ENCODE measurements at places on chromosomes 2 and 18.
A peak's percentile ranks its signal among the peaks of the same experiment; 100 is the strongest.

- no peak for DNase-seq
These were observed 93.8 kb downstream of the C2orf74 start for GRCh38 chr2:61255580-61256437.

- DNase-seq: no peak
These were observed 13.2 kb downstream of the DYSF start for GRCh38 chr2:71466301-71467179.

DNA sequence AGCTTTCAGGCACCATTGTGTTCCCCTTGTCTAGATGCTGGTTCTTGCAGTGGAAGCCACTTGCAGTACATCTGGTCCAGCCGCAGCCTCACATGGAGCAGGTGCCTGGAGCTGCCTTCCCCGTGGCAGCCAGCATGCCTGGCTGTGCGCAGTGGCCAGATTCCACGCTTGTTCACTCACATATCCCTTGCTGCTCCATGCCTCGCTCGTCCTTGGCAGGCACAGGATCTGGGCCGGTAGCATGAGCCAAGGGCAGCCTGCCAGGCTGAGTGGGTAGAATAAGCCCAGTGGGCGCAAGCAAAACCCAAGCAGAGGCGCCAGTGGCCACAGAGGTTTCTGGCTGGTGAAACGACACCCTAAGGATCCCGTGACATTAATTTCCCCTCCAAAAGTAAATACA lies 20.6 kb downstream of the TMX3 start:
- DNase-seq: no peak

DNA sequence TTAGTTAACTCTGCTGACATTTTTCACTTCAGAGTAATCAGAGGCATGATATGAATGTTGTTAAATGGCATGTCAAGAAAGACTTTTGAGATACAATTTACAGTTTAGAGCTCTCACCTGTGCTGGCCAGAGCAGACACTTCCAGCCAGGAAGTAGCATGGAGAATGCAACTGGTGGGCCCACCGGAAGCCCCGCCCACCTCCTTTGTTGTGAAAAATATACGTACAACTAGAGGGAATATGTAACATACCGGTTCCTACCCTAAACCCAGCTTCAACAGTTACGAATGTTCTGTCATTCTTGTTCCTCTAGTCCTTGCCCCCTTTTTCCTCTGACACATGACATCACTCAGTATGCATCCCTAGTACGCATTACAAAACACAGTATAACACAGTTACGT lies 70.2 kb upstream of the ITM2C start:
- peak; percentile 49 for DNase-seq

GRCh38 chr2:97970293-97971060 lies 25.3 kb downstream of the TMEM131 start:
- no peak for DNase-seq

DNA sequence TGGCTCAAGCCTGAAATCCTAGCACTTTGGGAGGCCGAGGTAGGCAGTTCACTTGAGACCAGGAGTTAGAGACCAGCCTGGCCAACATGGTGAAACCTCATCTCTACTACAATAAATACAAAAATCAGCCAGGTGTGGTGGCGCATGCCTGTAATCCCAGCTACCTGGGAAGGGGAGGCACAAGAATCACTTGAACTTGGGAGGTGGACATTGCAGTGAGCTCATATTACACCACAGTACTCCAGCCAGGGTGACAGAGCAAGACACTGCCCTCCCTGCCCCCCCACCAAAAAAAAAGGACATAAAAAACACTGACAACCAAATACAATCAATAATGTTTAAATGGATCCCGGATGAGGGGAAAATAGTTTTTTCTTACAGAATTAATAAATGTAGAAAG lies 7.8 kb downstream of the TIA1 start:
- no peak for DNase-seq
